8988T (cell line): ENCODE measurements at places on chromosomes 7 and 10.

DNA sequence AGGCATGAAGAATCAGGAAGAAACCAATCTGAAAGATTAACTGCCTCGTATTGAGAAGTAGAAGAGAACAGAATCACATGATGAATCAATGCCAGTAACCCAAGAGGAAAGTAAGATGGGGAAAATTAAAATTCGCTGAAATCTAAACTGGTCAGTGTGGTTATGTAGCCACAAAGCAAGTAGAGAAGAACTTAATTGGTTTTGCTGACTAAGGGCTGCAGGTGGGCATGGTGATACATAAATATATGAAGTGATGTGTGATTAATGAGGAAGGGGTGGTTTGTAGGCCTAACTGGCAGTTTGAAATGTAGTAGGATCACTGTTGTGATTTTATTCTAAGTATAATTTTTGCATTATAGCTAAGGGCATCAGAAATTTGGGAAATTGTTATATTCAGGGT lies 83.5 kb upstream of the LRRTM3 start:
- no peak for DNase-seq

DNA sequence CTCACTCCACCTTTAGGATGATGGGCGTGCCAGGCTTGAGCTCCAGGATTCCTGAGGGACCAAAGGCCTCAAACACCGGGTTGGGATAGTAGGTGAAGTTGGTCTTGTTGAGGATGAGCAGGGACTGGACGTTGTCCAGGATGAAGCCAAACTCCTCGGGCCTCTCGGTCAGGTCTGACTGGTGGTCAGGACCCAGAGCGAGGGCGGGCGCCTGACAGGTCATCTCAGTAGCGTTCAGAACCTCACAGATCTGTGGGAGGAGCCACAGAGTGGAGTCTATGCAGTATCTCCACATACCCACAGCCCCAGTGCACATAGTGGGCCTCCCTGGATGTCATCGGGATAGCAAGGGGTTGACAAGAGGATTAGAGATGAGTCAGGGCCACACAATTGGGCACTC lies 394.9 kb downstream of the PLXNA4 start:
- DNase-seq: no peak

GRCh38 chr7:121167971-121168370 lies 160.8 kb upstream of the WNT16 start:
- no peak for DNase-seq

- DNase-seq: no peak
These were observed 8.0 kb downstream of the ZNF518A start for GRCh38 chr10:96138102-96138501.

GRCh38 chr7:1042492-1042833 lies 1.9 kb upstream of the GPR146 start:
- no peak for DNase-seq

GRCh38 chr10:86659721-86660453 lies 5.5 kb downstream of the OPN4 start:
- DNase-seq: no peak

DNA sequence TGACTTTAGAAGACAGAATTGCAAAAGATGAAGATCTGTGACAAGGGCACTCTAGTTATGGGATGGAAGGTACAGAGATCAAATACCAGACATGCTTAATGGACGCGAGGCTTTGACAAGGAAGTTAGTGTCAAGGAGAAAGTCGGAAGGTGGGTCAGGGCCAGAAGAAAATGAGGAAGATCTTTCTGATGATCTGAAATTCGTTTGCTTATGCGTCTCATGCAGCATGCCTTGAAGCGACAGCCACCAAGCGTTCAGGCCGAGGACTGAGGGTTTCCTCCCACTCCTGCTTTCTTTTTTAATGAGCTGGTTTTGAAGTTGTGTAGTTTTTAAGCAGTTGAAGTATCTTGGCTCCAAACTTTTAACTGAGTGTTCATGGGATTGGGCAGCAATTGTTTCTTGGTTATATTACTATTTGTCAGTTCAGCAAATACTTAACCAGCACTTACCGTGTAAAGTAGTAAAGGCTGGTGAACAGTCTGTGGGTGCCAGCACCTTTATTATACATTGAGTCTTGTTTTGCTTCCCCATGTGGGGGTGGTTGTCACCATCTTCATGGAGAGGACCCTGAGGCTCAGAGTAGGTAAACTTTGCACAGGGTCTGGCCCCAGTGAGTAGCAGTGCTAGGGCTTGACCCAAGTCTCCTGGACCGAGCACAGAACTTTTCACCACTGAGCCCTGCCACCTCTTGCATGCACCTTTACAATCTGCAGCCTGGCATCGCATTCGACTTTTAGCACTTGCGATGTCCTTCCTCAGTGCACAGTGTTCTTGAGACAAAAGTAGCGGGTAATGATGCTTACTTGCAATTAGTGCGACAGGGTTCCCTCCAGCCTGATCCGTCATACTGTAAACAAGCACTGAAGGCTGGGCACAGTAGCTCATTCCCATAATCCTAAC lies 14.3 kb upstream of the BHLHA15 start:
- DNase-seq: no peak

- no peak for DNase-seq
These were observed 27.0 kb downstream of the SND1 start for GRCh38 chr7:127678947-127679346.

- DNase-seq: no peak
These were observed 178.7 kb upstream of the PODXL start for GRCh38 chr7:131735101-131735500.

GRCh38 chr7:139481364-139481763 lies 2.1 kb downstream of the KLRG2 start:
- DNase-seq: no peak

GRCh38 chr10:43135656-43136055 lies 2.6 kb upstream of the CSGALNACT2 start:
- DNase-seq: no peak

- no peak for DNase-seq
These were observed 242.8 kb upstream of the PPP2R2D start for GRCh38 chr10:131657985-131658330.

DNA sequence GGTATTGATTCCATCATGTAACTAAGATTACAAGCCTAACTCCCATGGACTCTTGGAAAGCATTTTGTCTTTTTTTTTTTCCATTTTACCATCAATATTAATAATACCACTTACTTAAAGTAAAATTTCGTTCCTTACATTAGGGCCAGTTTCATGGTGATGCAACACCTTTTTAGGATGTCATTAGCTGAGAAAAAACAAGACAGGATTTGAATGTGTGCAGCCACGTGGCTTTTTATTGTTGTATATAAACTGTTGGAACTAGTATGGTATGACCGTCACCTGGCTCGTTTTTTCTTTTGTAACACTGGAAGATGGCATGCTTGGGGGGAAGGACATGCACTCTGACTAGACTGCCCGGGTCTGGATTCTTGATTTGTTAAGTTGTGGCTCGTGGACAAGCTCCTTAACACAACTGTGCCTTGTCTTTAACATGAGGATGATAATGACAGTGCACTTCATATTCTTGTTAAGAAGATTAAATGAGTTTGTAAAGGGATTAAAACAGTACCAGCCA lies 42.1 kb downstream of the ARHGAP21 start:
- no peak for DNase-seq

- DNase-seq: no peak
These were observed 60.2 kb downstream of the FIGNL1 start for GRCh38 chr7:50389961-50390360.

DNA sequence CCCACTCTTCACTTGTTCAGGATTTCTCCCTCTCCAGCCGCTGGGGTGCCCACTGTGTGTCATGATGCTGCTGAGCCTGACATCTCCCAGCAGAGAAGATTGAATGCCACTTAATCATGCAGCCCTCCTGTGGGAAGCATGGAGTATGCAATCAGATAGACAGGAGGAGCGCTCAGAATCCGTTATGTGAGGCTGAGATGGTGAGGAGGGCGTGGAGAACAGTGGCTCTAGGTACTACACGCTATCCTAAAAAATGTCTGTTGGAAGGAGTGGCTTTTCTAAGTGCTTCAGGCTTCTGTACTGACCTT lies 334.3 kb downstream of the LRMDA start:
- no peak for DNase-seq

- no peak for DNase-seq
These were observed 164.3 kb upstream of the AKR1E2 start for GRCh38 chr10:4661511-4662255.

GRCh38 chr10:71708301-71708703 lies 11.3 kb downstream of the C10orf105 start:
- peak; percentile 78 for DNase-seq

- DNase-seq: no peak
These were observed 508.3 kb downstream of the SORCS3 start for GRCh38 chr10:105149371-105149891.

GRCh38 chr10:109906316-109906715 lies 17.0 kb downstream of the XPNPEP1 start:
- DNase-seq: no peak
